ENCODE measurements at places on chromosomes 1 and 21. TPM values are rescaled to one million over a fixed set of nuclear protein-coding genes. Genes with fewer than 3 reads are reported as not detected.

Gene AK4
- total RNA-seq = 33.3 TPM

Gene LEPROT
- total RNA-seq = 29.5 TPM

Gene KRTAP19-3
- total RNA-seq = not detected

Gene PLCH2
- 124 TPM for total RNA-seq

Gene CADM3
- not detected for total RNA-seq

Gene CA6
- not detected for total RNA-seq

Gene BSDC1
- 51.9 TPM for total RNA-seq

Gene PCAT6
- not detected for total RNA-seq

Measured in hair follicular keratinocyte (primary cell).